ENCODE measurements at places on chromosomes 5 and 9. TPM values are rescaled to one million over a fixed set of nuclear protein-coding genes. Genes with fewer than 3 reads are reported as not detected.

GRCh38 chr9:120107138-120107537 is 472.8 kb downstream of the CDK5RAP2 start:
- no peaks in the 10 kb centered on the region for H3K36me3 ChIP-seq
- no peaks in the 10 kb centered on the region for H3K27me3 ChIP-seq
- H3K4me1 ChIP-seq, result no peaks in the 10 kb centered on the region
- no peak overlapping the region for H3K4me3 ChIP-seq
- no peak for DNase-seq

DNA sequence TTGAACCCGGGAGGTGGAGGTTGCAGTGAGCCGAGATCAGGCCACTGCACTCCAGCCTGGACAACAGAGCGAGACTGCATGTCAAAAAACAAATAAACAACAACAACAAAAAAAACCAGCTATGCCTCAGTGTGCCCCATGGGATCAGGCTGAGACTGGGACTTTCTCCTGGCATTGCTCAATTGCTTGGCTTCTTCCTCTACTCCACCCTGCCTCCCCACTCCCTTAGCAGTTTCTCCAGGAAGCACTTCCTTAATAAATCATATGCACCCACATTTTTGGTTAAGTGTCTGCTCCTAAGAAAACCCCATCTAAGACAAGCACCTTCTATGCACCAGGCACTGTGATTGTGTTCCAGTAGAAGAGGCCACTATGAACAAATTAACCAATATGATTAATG is 41.0 kb upstream of the TMEM252 start:
- H3K27ac ChIP-seq, result no peak overlapping the region
- no peaks in the 10 kb centered on the region for H3K36me3 ChIP-seq
- DNase-seq, result no peak
- no peak overlapping the region for H3K4me3 ChIP-seq

GRCh38 chr9:131056781-131057506 is 39.4 kb upstream of the AIF1L start:
- no peak overlapping the region for H3K27ac ChIP-seq
- no peaks in the 10 kb centered on the region for H3K4me1 ChIP-seq
- DNase-seq, result no peak
- no peaks in the 10 kb centered on the region for H3K36me3 ChIP-seq
- peaks cover 4% of the 10 kb centered on the region for H3K27me3 ChIP-seq

DNA sequence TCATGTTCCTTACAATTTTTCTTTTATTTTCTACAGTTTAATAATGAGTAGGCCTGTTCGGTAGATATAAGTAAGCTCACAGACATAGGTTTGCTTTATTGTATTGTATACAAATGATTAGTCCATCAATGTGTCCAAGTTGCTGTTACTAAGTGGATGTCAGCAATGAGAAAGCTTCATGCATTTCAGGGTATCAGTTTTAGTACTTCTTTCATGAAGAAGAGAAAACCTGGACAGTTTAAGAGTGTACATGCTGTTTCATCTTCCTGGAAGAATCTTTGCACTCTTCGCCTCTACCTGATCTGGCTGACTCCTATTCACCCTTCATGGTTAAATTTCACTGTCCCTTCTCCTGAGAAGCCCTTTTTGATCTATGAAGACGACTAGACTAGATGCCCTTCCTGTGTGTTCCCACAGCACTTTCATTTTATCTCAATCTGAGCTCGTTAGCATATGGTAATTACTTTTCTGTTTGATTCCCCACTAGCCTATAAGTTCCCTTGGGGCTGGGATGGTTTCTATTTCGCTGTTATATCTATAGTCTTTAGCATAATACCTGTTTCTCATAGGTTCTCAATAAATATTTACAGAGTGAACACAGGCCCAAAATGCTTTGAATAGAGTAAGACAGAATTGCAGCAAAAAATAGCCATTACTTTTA is 70.7 kb downstream of the CETN3 start:
- H3K4me1 ChIP-seq, result no peaks in the 10 kb centered on the region
- DNase-seq, result no peak
- H3K4me3 ChIP-seq, result no peak overlapping the region
- H3K27me3 ChIP-seq, result no peaks in the 10 kb centered on the region
- no peaks in the 10 kb centered on the region for H3K36me3 ChIP-seq

DNA sequence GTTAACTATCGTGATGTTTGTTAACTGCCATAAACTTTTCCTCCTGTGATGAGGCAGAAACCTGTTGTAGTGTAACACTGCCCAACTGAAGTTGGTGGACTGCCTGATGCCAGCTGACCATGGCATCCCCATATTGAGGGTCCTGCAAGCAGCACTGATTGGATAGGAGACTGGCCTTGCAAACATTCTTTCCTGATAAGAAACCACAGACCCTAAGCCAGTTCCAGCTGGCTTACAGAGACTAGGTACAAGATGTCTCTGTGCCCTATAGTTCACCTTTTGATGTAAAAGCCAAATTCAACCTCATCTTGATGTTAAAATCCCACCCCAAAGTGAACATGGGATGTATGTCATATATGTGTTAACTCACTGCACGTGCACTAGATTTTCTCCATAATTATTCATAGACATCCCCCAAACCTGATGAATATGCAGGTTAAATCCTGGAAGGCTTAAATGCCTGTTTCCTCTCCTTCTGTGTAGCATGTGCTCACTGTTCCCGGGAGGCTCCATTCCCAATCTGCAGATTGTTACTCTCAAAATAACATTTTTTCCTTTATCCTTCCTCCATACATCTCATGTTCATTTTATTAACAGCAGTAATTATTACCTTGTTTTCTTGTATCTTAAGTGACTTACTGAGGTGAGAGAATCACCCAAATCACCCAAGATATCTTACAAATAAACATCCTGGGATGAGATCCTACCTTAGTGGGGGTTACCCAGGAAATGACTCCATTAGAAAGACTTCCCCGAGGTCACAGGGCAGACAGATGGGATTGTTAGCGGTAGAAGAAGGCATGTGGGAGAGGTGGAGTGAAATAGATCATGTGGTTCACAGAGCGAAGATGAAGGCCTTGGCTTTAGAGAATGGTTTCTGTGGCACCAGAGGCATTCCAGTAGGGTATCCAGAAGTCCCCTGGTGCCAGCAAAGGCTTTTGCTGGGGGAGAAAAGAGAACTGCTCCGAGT is 566.7 kb downstream of the CCDC171 start:
- no peak for DNase-seq
- no peaks in the 10 kb centered on the region for H3K4me1 ChIP-seq
- H3K27me3 ChIP-seq, result no peaks in the 10 kb centered on the region
- no peak overlapping the region for H3K4me3 ChIP-seq

GRCh38 chr9:131382850-131383729 is 10.8 kb upstream of the PRRC2B start:
- H3K4me3 ChIP-seq, result no peak overlapping the region
- peak; percentile 77 for DNase-seq
- H3K36me3 ChIP-seq, result no peaks in the 10 kb centered on the region
- peaks cover 14% of the 10 kb centered on the region for H3K4me1 ChIP-seq

DNA sequence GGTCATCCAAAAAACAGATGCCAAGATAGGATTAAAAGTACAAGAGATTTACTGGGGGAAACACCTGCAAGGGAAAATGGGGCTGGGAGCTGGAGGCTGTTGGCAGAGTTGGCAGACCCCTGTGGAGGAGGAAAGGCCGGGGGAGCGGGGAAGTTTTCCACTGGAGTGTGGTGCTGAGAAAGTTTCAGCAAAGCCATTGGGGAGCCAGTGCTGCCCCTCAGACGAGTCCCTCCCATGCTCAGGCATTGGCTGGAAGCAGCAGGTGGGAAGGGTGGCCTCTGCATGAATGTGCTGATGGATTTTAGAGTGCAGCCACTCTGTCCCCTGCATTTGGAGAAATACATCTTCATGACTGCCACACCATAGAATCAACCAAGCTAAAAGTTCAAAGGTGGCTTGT is 52.8 kb downstream of the TTC1 start:
- H3K4me3 ChIP-seq, result no peak overlapping the region
- no peak for DNase-seq
- no peak overlapping the region for H3K27ac ChIP-seq
- H3K4me1 ChIP-seq, result peaks cover 16% of the 10 kb centered on the region

The TYRP1 gene
- 0.18 TPM for polyA plus RNA-seq

The ADRA1B gene
- polyA plus RNA-seq, result 0.25 TPM

DNA sequence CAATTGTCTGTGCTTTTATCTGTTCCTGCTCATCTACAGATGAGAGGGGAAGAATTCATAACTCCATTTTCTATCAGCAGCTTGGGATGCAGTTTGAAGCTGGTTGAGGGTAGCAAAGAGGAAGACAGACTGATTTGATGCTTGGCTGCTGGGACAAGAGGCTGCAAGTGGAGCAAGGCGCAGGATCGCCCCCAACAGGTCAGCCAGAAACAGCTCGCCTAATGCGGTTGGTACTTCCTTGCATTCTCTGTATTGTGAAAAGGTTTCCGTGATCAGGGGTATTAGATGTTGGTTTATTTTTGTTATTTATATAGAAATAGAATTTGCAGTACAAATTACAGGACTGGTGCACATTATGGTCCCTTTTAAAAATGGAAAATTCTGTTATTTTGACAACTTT is 40.6 kb downstream of the ZNF883 start:
- no peaks in the 10 kb centered on the region for H3K36me3 ChIP-seq
- no peak overlapping the region for H3K27ac ChIP-seq
- no peak for DNase-seq
- no peaks in the 10 kb centered on the region for H3K27me3 ChIP-seq
- no peaks in the 10 kb centered on the region for H3K4me1 ChIP-seq
- no peak overlapping the region for H3K4me3 ChIP-seq

GRCh38 chr5:61306531-61307131 is 25.4 kb upstream of the ZSWIM6 start:
- H3K4me1 ChIP-seq, result peaks cover 44% of the 10 kb centered on the region
- no peaks in the 10 kb centered on the region for H3K27me3 ChIP-seq
- H3K27ac ChIP-seq, result no peak overlapping the region
- no peak for DNase-seq
- H3K4me3 ChIP-seq, result no peak overlapping the region
- no peaks in the 10 kb centered on the region for H3K36me3 ChIP-seq

GRCh38 chr9:86713970-86714369 is 233.3 kb downstream of the GAS1 start:
- H3K27ac ChIP-seq, result no peak overlapping the region
- no peaks in the 10 kb centered on the region for H3K4me1 ChIP-seq
- no peaks in the 10 kb centered on the region for H3K27me3 ChIP-seq
- H3K36me3 ChIP-seq, result no peaks in the 10 kb centered on the region
- H3K4me3 ChIP-seq, result no peak overlapping the region

GRCh38 chr9:133944746-133945135 is 47.4 kb downstream of the VAV2 start:
- no peak overlapping the region for H3K27ac ChIP-seq
- DNase-seq, result no peak
- no peaks in the 10 kb centered on the region for H3K36me3 ChIP-seq
- H3K4me3 ChIP-seq, result no peak overlapping the region
- no peaks in the 10 kb centered on the region for H3K4me1 ChIP-seq
- no peaks in the 10 kb centered on the region for H3K27me3 ChIP-seq

The BNC2 gene
- 1.6 TPM for polyA plus RNA-seq

The CARD9 gene
- 2.0 TPM for polyA plus RNA-seq

GRCh38 chr5:54090495-54091120 is 219.8 kb downstream of the ARL15 start:
- H3K4me1 ChIP-seq, result peaks cover 11% of the 10 kb centered on the region
- H3K27ac ChIP-seq, result no peak overlapping the region
- no peaks in the 10 kb centered on the region for H3K27me3 ChIP-seq

The FGF1 gene
- 0.73 TPM for polyA plus RNA-seq

DNA sequence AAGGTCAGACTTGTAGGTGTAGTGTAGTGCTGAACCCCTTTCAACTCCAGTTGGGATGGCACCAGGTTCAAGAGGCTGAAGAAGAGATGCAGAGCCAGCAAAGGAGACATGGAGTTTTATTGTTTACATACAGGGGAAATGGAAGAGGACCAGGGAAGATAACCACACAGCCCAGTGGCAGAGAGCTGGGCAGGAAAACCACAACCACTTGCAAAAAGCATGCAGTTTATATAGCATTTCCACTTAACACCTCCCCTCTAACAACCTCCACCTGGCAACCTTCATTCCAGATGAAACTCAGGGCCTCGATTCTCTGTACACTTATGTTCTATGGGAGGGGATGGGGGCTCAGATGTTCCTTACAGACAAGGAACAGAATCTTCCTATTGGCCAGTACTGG is 56.9 kb downstream of the SNX24 start:
- DNase-seq, result no peak
- H3K4me3 ChIP-seq, result no peak overlapping the region
- H3K36me3 ChIP-seq, result no peaks in the 10 kb centered on the region
- no peaks in the 10 kb centered on the region for H3K27me3 ChIP-seq

DNA sequence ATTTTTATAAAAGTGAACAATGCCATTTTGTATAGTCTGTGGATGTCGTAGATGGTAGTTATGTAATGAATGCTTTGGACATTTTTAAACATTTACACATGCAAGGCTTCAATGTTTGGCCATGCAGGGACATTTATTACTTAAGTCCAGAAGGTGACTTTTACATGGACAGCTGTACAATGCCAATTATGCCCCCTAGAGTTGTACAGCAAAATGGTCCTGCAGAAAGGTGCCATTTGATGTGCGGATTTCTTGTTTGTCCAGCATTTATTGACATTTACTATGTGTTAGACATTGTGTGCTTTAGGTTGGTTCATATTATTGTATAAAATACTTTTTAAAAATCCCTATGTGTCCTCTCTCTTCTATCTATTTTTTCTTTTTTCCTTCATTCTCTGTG is 22.5 kb upstream of the COMMD10 start:
- H3K27ac ChIP-seq, result no peak overlapping the region
- H3K27me3 ChIP-seq, result no peaks in the 10 kb centered on the region

- no peaks in the 10 kb centered on the region for H3K4me1 ChIP-seq
- H3K4me3 ChIP-seq, result no peak overlapping the region
- H3K27ac ChIP-seq, result no peak overlapping the region
- no peaks in the 10 kb centered on the region for H3K27me3 ChIP-seq
- H3K36me3 ChIP-seq, result no peaks in the 10 kb centered on the region
Measured at GRCh38 chr5:6243706-6244338, 134.5 kb downstream of the MED10 start.

DNA sequence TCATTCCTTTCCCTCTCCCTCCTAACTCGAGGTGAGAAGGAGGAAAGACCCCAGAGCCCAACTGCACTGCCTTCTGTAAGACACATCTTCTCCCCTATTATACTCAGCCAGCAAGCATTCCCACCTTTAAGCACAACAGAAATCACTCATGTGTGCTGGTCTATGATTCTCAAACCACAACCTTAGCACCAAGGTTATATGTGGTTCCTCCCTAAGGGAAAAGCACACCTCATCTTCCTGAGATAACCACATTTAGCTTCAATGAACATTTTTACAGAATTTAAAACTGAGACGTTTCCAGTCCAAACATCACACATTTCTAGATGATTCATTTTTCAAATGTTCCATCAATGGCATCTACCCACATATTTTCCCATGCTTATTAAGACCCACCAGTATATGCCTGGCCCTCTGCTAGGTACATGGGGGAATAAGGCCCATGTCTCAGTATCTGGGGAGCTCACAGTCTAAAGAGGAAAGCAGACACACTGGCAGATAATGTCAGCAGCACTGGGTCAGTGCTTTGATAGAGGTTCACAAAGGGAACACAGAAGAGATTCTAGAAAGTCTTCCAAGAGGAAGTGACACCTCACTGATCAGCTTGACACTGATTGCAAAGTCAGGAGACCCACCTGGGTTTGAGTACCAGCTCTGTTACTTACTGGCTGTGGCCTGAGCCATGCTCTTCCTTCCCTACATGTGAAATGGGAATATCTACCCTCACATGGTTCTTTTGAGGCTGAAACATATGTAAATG is 245.4 kb downstream of the DENND1A start:
- no peak for DNase-seq
- H3K27me3 ChIP-seq, result no peaks in the 10 kb centered on the region
- no peak overlapping the region for H3K4me3 ChIP-seq
- peaks cover 29% of the 10 kb centered on the region for H3K4me1 ChIP-seq
- H3K27ac ChIP-seq, result no peak overlapping the region
- no peaks in the 10 kb centered on the region for H3K36me3 ChIP-seq
